ENCODE measurements at places on chromosomes 6 and 20.

DNA sequence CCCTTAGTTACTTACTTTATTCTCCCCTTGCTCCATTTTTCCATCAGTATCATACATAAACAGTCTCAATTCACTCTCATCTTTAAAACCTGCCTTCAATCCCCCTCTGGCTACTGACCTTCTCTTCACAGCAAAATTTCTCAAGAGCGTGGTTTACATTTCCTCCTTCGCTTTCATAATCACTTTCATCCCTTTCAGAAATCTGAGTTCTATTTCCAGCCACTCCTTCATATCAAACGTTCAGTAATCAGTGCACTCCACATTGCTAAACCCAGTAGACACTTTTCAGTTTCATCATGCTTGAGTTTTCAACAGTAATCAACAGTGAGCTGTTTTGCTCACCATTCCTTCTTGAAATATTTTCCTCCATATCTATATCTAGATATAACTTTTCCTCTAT is 176.7 kb upstream of the HSF2 start:
- DNase-seq, result no peak

GRCh38 chr20:63054103-63054474 is 47.3 kb upstream of the BHLHE23 start:
- DNase-seq, result no peak

DNA sequence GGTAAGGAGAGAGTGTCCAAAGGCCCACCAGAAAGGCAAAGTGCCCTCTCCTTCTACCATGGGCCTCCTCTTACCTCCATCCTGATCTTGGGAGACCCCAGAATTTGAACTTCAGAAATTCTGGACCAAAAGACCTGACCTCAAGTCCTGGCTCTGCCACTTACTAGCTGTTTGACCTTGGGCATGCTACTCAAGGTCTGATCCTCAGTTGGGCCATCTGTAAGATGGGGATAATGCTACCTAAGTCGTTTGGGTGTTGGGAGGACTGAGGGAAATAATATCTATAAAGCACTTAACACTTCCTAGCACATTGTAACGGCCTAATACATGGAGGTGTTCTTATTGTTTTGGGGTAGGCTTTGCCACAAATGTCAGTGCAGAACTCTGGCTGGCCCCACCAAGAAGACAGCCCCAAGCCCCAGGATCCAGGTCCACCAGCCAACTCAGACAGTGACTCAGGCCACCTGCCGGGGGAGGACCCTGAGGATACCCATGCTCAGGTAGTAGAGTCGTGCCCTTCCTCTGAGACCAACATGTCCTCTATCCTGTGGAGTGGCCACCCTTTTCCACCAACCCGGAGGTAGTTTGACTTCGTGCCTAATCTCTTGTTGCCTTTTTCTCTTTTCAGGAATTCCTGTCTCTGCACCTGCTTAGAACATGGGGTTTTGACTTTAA is 2.7 kb downstream of the PRICKLE4 start:
- no peak for DNase-seq

- DNase-seq, result no peak
These were observed 263.8 kb downstream of the DHX35 start for GRCh38 chr20:39225978-39226377.

DNA sequence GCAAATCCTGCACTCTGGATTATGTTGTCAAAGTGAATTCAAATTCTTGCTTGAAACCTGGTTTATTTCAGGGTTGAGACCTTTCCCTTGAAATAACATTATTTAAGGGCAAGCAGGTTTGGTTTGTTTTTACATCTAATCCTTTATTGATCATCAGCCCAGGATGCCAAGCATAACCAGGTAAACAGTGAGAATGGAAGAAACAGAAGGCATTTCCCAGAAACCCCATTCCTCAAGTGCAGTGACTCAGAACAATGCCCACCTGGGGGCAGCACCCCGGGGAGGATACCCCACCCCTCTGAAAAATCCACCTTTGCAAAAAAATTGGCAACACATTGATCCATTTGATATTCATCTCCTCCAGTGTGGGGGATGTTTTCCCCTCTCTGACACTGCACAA is 32.5 kb downstream of the POFUT1 start:
- no peak for DNase-seq

GRCh38 chr20:62470001-62470400 is 5.8 kb downstream of the GATA5 start:
- DNase-seq, result no peak

- DNase-seq, result peak; percentile 99
These were observed 34.7 kb upstream of the FKBP1A start for GRCh38 chr20:1427457-1428054.

GRCh38 chr20:50026746-50027575 is 44.2 kb downstream of the SNAI1 start:
- no peak for DNase-seq

GRCh38 chr6:147166360-147166944 is 37.8 kb upstream of the STXBP5 start:
- DNase-seq, result peak; percentile 14

GRCh38 chr6:6699741-6700367 is 111.3 kb downstream of the LY86 start:
- peak; percentile 62 for DNase-seq

GRCh38 chr6:28803337-28803709 is 120.5 kb downstream of the TRIM27 start:
- no peak for DNase-seq

- DNase-seq, result no peak
These were observed 326.3 kb downstream of the RIMS1 start for GRCh38 chr6:72212686-72213085.

DNA sequence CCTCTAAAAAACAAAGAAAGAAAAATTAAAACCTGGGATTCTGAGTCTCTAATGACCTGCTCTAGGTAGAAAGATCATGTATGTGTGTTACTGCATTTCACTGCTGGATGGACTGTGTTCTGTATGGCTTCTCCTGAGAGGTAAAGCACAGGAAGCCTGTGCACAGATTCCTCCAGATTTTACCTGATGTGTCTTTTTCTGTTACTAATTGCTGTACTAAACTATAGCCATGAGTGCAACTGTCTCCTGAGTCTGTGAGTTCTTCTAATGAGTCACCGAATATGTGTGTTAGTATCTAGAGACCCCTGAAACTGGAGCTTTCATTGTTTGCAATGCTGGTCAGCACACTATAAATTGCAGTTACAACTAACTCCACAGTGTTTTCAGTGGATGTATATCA is 270.8 kb downstream of the CDKAL1 start:
- DNase-seq, result no peak

DNA sequence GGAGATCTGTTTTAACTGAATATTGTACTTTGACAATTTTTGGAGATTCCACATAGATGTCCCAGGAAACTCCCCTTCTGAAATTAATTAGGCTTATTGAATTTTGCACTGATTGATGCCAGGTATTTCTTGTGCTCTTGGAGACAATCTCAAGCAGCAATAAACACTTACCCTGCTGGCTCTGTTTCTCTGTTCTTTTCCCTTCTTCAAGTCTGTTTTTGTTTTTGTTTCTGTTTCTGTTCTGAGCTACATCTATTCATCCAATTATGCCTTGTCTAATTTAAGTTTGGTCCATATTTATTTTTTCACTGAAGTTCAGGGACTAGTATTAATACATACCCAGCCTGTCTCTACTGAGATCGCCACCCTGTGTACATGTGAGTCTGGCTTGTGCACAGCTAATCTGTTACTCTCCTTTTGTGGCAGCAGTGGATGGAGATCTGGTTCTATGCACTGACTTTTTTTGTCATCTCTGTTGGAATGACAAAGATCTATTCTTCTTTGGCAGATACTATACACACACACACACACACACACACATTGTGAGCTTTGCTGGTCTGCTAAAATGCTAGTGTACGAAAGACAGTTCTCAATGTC is 51.9 kb downstream of the IL22RA2 start:
- no peak for DNase-seq

GRCh38 chr6:65633501-65633900 is 73.5 kb downstream of the EYS start:
- DNase-seq, result no peak

DNA sequence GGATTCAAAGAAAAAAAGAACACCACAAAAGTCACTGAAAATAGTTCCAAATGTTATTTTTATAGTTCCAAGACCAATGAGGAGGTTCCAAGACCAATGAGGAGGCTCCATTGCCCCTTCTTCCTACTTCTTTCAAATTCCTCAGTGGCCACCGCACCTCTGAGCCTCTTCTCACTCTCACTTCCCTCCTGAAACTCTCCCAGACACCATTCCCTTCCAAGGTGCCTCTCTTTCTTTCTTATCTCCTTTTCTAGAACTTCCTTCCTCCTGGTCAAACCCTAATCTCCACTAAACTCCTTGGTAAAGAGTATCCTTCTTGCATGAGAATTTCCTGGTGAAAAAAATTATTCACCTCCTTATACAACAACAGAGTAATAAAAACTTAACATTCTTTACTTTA is 20.4 kb upstream of the MCUR1 start:
- no peak for DNase-seq

GRCh38 chr6:169827290-169827717 is 75.9 kb downstream of the ERMARD start:
- DNase-seq, result no peak

DNA sequence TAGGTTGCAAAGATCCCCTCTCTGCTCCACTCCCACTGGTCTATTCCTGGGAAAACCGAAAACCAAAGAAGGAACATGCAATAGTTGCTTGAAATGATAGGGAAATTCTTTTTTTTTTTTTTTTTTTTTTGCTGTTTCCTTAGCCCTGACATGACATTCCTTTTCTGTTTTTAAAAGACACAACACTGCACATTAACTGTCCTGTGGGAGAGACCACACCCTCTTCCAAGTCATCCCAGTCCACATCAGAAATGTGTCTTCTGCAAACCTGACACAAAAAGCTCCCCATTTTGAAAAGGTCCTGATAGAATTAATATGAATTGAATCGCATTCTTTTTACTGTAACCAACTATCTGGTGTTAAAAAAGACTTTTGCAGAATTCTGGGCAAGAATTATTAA is 43.4 kb upstream of the RIPOR2 start:
- DNase-seq, result no peak

DNA sequence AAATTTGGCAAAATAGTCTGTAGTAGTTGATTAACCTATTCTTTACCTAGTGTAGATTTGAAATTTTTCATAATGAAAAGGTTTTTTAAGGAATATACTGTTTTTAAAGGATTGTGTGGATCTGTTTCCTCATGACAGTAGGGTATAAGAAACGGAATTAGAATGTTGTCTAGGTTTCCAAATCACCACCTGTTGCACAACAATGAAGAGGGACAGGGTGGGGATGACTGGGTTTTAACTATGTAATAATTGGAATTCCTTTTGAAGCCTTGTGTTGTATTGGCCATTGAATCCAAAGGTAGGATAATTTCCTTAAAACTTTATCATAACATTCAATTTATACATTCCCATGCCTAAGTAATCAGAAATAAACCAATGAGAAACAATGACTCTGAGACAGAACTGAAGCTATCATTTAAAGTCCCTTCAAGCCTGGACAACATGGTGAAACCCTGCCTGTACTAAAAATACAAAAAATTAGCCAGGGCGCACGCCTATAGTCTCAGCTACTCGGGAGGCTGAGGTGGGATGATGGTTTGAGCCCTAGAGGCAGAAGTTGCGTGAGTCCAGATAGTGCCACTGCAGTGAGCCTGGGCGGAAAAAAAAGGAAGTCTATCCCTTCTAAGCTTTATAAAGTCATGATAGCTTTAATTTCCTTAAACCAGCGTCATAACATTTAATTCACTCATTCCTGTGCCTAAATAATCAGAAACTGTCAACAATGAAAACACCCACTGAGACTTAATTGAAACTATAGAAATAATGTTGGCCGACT is 18.3 kb upstream of the SLC17A5 start:
- DNase-seq, result no peak

DNA sequence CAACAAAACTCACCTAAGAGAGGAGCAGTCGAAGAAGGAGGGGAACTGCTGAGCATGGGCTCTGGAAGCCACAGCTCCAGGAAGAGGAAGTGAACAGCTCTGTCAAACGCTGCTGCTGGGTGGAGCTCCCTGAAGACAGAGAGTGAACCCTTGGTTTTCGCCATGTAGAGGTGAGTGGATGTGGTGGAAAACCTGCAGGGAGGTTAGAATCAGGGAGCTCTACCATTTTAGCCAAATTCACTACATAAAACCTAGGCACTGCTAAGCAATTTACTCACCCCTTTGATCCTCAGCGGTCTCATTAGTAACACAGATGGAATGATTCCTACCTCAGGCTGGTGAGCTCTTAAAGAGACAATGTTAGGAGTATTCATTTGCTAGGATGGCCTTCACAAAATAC is 19.4 kb upstream of the TFAP2A start:
- no peak for DNase-seq

DNA sequence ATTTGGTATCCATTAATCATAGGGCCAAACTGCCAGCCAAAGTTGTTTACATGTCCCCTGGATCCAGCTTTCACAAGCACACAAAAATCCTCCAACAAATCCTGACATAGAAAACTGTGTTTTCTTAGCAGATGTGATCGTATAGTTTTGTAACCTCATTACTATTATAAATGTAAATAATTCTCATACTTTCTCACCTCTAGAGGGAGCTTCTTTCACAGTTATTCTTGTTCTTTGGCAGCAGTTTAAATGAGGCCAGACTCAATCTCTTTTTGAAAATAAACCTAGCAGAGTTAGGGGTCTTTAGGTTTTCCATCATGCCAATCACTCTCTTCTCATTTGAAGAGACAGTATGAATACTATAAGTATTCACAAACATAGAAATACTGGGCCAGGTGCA is 17.0 kb upstream of the ZNF318 start:
- DNase-seq, result no peak

DNA sequence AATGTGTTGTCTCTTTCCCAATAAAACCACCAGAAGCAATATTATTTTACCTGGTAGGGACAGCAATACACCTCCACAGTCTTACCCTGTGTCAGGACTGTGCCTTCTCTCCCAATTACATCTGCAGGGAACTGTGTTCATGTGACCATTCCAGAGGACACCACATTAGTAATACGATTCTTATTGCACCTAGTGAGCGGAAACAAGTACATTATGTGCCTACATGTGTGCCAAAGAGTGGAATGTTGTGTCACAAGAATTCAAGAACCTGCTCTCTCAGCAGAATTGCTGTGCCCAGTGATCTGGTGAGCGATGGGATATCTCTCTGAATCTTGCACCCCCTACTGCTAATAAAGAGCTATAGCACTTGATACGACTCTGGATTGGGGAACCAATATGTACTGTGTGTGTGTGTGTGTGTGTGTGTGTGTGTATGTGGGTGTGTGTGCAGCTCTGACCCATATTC is 57.4 kb upstream of the FOXC1 start:
- DNase-seq, result no peak

- DNase-seq, result no peak
These were observed 50.3 kb downstream of the DZANK1 start for GRCh38 chr20:18416486-18416885.

GRCh38 chr6:85679445-85680123 is 36.9 kb upstream of the SYNCRIP start:
- no peak for DNase-seq

GRCh38 chr6:11317885-11318771 is 85.7 kb upstream of the NEDD9 start:
- DNase-seq, result no peak

GRCh38 chr6:132814716-132815570 is 574 bp downstream of the RPS12 start:
- DNase-seq, result no peak

- DNase-seq, result no peak
These were observed 728.3 kb upstream of the EYS start for GRCh38 chr6:66435321-66435720.

GRCh38 chr6:17043148-17043522 is 58.7 kb upstream of the STMND1 start:
- no peak for DNase-seq
